ENCODE measurements at places on chromosomes 12 and 14.
A peak's percentile ranks its signal among the peaks of the same experiment; 100 is the strongest.

- no peak for DNase-seq
Measured at GRCh38 chr12:45040977-45041376, 9.9 kb downstream of the DBX2 start.

- DNase-seq = no peak
Measured at GRCh38 chr12:88993651-88994050, 358.6 kb downstream of the DUSP6 start.

- DNase-seq = no peak
Measured at GRCh38 chr12:31903025-31903424, 56.2 kb upstream of the RESF1 start.

DNA sequence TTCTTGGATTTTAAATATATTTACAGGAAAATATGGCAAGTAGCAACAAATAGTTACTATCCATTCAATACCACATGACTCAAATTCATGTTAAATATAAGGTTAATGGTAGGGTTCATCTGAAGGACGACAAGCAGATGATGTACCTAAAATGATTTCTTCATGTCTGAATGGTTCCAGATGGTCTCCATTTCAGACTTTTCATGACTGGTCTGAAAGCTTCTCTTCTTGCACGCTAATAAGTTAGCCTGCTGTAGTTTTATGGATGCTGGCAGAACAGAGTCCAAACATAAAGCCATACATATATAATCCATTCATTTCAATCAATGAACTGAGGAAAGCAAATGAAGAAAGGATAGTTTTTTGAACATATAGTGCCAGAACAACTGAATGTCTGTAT lies 257.0 kb upstream of the MGAT4C start:
- DNase-seq = no peak

- DNase-seq = no peak
Measured at GRCh38 chr12:54164387-54165145, 24.2 kb downstream of the SMUG1 start.

- DNase-seq = no peak
Measured at GRCh38 chr14:58737511-58737910, 99.7 kb downstream of the DACT1 start.

DNA sequence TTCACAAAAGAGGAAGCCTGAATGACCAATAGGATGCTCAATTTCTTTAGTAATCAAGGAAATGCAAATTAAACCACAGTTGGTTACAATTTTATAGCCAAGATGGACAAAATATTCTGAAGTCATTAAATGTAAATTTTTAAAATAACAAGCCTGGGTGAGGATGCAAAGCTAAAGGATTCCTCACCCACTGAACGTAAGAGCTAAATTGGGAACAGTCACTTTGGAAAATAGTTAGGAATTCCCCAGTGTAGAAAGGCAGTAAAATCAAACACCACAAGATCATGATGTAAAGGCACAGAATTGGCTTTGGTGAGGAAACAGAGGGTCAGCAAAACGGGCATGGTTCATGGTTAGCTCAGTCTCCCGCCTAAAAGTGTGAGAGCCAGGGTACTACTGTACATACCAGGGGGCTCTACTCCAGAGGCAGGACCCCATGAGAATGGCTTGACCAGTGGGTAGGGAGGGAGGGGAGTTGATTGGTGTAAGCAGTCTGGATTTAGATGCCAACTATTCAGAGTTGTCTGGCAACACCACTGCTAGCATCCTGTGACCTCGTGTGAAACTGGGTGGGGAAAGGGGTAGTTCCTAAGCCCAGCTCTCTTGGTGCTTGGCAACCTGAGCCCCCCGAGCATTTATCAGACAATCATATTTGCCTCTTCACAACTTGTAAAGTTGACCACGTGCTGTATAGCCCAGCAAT lies 213.4 kb upstream of the EGLN3 start:
- DNase-seq = no peak

- DNase-seq = peak; percentile 46
Measured at GRCh38 chr12:12024911-12025682, 45.6 kb upstream of the BCL2L14 start.

All from activated T-cell treated with anti-CD3 and anti-CD28 coated beads, Interleukin-2, amount 50 U/mL, for 72 hours (primary cell).